Iris pigment epithelial cell (primary cell): ENCODE measurements at places on chromosomes 7 and 10.

- no peak for DNase-seq
These were observed 165.9 kb upstream of the PPP1R3A start for GRCh38 chr7:114084472-114085312.

- no peak for DNase-seq
These were observed 242.1 kb upstream of the PPP1R3A start for GRCh38 chr7:114160925-114161324.

DNA sequence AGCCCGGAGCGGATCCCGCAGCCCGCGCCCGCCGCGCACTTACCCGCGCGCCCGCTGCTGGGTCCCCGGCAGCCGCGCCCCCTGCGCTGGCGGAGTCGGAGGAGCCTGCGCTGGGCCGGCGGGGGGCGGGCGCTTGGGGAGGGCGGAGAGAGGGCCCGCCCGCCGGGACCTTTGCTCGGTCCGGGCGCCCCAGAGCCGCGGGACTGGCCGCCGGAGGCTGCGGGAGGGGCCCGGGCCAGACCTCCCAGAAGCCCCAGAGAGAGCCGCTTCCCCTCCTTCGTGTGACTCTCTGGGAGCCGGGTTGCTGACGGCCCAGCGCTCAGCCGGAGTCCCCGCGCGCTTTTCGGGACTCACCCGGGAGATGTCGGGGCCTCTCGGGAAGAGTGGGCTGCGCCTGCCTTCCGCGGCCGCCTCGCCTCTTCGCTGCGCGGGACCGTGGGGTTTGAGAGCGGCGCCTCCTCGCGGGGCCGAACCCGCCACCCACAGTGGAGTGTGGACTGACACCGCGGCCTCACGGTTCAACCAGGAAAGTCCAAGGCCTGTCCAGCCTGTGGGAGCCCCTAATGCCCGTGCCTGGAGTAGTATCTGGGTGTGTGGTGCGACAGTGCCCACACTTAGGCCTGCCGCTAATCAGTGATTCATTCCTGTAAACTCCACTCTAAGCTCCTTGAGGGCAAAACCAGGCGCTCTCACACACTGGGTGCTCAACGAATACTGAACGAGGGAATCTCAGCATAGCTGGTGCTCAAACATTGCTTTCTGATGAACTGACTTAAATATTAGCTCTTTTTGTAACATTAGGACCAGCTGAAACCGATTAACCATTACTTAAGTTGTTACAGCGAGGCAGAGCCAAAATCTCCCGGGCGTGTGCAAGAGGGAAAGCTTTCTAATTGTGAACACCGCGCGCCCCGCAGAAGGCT lies at the start of gene GSDME:
Gene GSDME, minus strand, starts transcription at position 112 of the 923 bp plus-strand sequence. CDS start 7,690 bp downstream, outside the sequence.
- DNase-seq = peak; percentile 74

DNA sequence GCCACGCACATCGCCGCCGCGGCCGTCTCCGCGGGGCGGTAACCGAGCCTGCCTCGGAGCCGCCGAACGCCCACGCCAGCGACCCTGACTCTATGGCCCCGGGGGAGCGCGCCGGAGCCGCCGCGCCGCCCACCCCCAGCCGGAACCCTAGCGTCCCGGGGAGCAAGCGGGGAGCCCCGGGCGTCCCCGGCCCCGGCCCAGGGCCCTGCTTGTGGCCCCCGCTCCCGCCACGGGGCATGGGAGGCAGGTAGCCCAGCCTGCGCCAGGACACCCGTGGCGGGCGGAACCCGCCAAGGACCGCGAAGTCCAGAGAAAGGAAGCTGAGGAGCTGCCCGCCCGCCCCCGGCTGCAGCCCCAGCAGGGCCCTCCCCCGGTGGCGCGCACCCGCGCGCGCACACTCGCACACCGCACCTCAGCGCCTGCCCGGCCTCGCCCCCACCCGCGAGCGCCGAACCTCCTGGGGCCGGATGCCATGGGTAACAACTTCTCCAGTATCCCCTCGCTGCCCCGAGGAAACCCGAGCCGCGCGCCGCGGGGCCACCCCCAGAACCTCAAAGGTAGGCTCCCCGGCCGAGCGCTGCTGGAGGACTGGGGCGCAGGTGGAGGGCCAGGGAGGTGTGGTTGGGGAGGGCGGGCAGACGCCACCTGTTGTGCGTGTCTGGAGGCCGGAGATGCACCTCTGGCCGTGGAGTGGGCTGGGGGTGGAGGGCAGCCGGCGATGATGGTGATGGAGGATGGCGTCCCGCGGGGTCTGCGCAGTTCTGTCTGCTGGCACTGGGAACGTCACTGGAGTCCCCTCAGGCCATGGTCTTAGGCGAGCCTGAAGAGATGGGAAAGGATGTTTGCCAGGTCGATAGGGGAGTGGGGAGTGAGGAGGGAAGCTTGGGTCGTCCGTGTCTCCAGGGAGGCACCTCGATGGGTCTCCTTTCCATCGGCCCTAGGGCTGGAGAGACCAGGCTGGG lies 692 bp downstream of the NEURL1 start:
- DNase-seq = no peak

GRCh38 chr10:126551202-126551601 lies 119.3 kb downstream of the C10orf90 start:
- no peak for DNase-seq

- no peak for DNase-seq
These were observed 68.4 kb downstream of the PTEN start for GRCh38 chr10:87931836-87932230.

DNA sequence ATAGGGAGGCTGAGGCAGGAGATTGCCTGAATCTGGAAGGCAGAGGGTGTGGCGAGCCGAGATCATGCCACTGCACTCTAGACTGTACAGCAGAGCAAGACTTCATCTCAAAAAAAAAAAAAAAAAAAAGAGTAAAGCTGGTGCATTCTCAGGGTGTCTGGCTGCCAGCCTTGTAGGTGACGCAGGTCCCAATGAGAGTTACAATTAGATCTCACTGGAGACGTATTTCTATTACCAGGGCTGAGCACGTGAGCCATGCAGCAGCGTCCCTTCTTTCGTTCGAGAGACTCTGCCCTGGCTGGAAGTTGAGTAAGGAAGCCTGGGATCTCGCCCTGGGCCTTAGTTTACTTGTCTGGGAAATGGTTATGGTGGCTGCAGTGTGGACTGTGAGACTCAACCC lies 22.4 kb upstream of the ZMIZ1 start:
- no peak for DNase-seq

GRCh38 chr10:118551535-118552100 lies 43.8 kb downstream of the PRLHR start:
- DNase-seq = no peak

DNA sequence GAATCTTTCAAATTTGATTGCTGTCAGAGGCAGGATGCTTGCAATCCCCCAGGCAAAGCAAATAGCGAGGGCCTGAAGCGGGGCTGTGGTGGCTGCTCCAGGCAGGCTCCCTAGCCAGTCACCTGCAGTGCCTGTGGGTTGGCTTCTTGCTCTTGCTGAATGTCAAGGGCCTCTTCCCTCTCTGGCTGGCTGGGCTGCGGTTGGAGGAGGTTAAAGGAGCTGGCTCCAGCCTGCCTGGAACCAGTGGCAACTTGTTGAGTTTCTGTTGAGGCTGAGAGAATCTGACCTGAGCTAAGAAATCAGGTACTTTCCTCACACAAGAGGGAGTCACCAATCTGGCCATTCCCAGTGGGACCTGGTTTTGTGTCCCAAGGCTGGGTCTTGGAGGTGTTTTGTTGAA lies 134.7 kb downstream of the TMEM178B start:
- DNase-seq = no peak

GRCh38 chr10:88386821-88387773 lies 196.0 kb downstream of the RNLS start:
- DNase-seq = peak; percentile 98

- DNase-seq = no peak
These were observed 3.9 kb downstream of the OR9A2 start for GRCh38 chr7:143023047-143023446.

DNA sequence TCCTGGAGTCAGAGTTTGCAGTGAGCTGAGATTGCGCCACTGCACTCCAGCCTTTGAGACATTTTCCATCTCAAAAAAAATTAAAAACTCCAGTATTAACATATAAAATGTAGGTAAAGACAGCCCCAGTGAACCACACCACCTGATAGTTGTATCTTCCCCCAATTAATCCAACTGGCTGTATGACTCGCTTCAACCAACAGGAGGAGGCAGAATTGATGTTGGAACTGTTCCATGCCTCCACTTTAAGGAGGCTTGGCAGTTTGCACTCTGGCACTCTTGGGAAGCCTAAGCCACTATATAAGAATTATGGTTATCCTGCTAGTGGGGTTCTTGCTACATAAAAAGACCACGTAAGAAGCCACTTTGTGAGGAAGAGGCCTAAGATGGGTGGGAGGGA lies 72.7 kb downstream of the STK17A start:
- DNase-seq = no peak

- no peak for DNase-seq
These were observed 34.8 kb downstream of the C7orf33 start for GRCh38 chr7:148625342-148625741.

DNA sequence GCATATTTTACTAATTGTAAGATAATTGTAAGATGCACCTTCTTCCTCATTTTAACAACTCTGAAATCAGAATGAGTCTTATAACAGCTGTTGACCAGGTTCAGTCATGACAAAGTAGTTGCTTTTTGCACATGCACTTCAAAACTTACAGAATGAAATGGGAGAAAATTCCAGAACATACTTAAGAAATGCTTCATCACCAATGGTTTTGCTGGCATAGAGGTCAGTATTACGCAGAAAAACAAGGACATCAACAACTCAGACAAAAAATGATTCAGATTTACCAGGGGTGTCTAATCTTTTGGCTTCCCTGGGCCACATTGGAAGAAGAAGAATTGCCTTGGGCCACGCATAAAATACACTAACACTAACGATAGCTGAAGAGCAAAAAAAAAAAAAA lies 13.3 kb downstream of the COL28A1 start:
- no peak for DNase-seq

DNA sequence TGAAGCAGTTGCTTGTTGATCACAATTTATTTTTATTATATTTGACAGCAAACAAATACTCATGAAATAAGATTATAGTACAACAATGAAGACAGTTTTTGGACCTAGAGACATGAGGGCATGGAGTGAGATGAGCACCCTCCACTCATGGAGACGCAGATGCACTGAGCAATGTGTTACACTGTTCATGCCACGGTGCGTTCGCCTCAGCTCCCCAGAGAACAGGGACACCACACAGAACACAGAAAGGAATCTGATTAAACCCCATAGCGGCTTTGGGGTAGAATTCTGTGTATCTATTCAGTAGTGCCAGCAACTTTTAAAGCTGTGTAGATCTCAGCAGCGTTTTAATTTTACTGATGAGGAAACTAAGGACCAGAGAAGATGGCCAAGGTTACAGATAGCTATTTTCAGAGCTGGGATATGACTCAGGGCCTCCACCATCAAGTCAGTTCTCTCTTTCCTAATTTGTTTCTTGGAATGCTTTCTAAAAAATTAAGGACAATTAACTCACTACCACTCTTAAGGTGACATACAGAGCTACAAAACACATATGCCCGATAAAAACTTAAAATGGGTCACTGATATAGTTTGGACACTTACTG lies 33.6 kb downstream of the FAM25A start:
- no peak for DNase-seq

DNA sequence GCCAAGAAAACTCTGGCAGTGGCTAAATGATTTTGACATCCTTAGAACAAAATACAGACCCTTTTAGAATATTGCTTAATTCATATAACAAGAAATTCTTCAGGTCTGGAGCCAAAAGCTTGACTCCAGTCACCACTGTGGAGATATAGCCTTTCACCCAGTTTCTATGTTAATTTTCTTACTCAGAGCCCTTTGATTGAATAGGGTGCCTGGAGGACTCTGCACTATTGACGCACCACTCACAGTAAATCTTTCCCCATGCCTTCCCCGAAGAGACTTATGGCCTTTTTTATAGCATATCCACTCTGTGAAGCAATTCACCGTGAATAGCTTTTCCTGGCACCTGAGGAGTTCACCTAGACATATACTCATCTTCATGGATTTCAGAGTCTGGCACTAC lies 613.8 kb downstream of the ZWINT start:
- DNase-seq = no peak

DNA sequence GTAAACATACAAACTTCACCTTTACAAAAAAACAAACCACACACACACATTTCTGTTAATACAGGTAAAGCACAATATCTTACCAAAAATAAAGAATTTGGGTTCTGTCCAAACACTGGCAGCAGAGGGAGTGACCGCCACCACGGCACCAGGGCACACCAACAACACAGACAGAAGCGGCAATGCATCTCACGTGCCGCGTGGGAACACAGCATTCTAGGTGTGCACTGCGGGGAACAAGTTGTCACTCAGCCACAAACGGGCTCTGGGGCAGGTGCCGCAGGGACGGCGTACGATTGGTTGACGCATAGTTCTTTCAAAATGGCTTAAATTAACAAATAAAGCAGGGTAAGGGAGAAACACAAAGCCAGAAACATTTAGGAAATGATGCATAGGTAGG lies 22.3 kb downstream of the PDGFA start:
- no peak for DNase-seq

DNA sequence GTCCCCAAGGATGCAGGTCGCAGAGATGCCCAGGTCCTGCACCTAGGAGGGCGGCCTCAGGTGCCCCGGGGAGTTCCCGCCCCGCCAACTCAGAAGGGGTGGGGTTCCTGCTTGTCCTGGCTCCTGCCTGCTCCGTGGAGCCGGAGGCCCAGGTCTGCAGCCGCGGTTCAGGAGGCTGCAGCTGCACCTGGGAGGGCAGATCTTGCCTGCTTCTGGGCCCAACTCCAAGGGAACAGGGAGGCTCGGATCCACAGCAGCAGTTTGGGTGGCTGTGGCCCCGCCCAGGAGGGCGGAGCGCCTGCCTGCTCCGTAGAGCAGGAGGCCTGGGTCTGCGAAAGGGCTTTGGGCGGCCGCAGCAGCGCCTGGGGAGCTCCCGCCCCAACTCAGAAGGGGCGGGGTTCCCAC lies 108.2 kb upstream of the EGR2 start:
- no peak for DNase-seq

DNA sequence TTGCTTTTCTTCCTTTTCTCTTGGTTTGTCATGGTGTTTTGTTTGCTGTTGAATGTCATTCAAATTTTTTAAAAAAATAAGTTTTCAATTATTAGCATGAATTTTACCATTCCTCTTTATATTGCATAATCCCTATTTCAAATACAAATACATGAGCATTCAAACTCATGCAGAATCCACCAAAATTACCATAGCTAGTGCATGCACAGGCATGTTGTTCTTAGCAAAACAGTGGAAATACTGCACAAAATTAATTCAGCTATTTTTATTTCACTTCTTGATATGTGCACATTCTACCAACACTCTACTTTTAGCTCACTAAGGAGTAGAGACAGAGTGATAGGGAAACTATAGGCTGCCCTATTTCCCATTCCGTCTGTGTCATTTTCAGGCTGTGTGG lies 670.1 kb upstream of the LRRN3 start:
- no peak for DNase-seq

GRCh38 chr10:6721964-6722615 lies 142.0 kb upstream of the PRKCQ start:
- DNase-seq = peak; percentile 89

- DNase-seq = peak; percentile 58
These were observed 251.4 kb upstream of the SEMA3C start for GRCh38 chr7:81170291-81170690.

- peak; percentile 20 for DNase-seq
These were observed 218.7 kb downstream of the PARD3 start for GRCh38 chr10:34596351-34596750.

DNA sequence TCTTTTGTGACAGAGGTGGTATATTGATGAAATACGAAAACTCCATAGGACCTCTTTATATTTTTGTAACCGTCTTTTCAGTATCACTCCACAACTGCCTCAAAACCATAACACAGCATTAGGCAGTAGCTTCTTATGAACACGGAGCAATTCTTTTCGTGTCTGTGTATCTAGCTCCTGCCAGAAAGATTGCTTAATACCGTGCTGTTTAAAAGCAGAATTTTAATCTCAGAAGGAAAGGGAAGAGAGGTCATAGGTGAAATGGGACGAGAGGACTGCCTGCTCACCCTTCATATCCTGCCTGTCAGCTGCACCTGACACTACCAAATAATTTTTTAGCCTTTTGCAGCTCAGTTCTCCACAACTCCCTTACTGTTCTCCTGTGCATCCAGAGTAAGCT lies 200.7 kb downstream of the DNAH11 start:
- DNase-seq = no peak
